Lung (tissue), 17 donors: ENCODE measurements at places on chromosomes 3 and 15.

- DNase-seq = no peak
These were observed 25.0 kb downstream of the SRGAP3 start for GRCh38 chr3:9224490-9224889.

DNA sequence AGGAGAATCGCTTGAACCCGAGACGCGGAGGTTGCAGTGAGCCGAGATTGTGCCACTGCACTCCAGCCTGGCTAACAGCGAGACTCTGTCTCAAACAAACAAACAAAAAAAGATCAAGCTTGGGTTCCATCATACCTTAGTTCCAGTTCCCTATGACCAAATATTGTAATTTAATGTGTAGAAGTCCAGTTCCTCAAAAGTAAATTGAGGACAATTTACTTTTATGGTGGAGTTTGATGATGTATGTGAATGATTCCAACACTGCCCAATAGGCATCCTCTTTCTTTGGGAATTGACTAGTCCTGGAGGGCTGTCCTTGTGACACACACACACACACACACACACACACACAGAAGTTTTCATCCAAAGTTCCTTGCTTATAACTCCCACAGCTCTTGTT is 2.8 kb upstream of the PKM start:
- DNase-seq = no peak

- DNase-seq = no peak
These were observed 3.1 kb upstream of the MAP6D1 start for GRCh38 chr3:183828538-183828870.

- no peak for DNase-seq
These were observed 66.0 kb downstream of the STAC start for GRCh38 chr3:36446276-36446675.

DNA sequence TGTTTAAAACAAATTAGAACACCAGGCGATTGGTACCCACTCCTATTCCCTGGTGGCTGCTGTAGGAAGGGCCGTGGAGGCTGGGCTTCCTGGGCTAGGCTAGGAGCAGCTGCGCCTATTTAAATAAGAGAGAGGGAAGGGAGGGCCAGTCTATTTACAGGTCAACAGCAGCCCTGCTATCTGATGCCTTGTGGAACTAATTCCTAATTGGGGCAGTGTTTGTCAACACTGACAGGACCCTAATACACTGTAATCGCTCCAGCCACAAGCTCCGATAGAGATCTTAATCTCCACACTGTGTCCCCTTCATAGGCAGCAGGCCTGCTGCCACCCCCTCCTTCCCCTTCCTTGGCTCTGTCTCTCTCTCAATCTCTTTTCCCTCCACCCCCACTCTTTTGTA is 116.9 kb upstream of the SOX14 start:
- no peak for DNase-seq

GRCh38 chr15:78879517-78880241 is 7.0 kb downstream of the MORF4L1 start:
- no peak for DNase-seq
